ENCODE measurements at places on chromosomes 11 and 22. TPM values are rescaled to one million over a fixed set of nuclear protein-coding genes. Genes with fewer than 3 reads are reported as not detected.

Gene C11orf16
- not detected for total RNA-seq

DNA sequence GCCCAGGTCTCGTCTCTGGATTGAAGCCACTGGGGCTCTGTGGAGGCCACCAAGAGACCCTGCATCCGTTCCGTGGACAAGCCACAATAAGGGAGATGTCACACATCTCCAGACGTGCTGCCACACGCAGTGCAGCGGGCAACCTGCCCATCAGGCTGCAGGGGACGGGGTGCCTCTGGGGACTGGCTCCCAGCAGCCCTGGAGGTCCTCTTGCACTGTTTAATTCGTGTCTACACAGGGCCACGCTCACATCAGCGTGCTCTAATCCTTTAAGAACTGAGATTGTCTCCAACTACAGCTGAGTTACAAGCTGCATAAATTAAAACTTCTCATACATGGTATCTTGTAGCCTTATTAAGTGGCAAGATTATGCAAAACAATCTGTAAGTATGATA is 1232.2 kb downstream of the BRD1 start:
- no peaks in the 10 kb centered on the region for H3K36me3 ChIP-seq
- H3K27me3 ChIP-seq, result no peaks in the 10 kb centered on the region
- no peak overlapping the region for H3K4me3 ChIP-seq

Gene OR52E8
- total RNA-seq, result not detected

DNA sequence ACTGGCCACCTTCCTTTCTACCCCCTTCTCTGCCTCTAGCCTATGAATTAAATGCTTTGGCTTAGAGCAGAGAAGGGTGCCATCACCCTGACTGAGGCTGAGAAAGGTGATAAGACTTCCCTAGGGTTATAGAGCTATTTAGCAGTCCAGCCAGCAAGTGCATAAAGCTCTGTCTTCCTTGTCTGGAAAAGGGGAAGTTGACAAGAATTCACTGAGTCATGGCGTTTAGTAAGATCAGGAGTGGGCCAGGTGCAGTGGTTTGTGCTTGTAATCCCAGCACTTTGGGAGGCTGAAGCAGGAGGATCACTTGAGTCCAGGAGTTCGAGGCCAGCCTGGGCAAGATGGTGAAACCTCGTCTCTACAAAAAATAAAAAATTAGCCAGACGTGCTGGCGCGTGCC is 63.1 kb downstream of the LHFPL7 start:
- H3K36me3 ChIP-seq, result no peaks in the 10 kb centered on the region
- H3K27me3 ChIP-seq, result no peaks in the 10 kb centered on the region
- no peak for DNase-seq

Gene SCN4B
- 5.3 TPM for total RNA-seq

- no peaks in the 10 kb centered on the region for H3K36me3 ChIP-seq
- DNase-seq, result no peak
- H3K4me1 ChIP-seq, result peaks cover 7% of the 10 kb centered on the region
- no peak overlapping the region for H3K27ac ChIP-seq
- no peaks in the 10 kb centered on the region for H3K27me3 ChIP-seq
Measured at GRCh38 chr22:46844606-46845210, 82.3 kb downstream of the TBC1D22A start.

DNA sequence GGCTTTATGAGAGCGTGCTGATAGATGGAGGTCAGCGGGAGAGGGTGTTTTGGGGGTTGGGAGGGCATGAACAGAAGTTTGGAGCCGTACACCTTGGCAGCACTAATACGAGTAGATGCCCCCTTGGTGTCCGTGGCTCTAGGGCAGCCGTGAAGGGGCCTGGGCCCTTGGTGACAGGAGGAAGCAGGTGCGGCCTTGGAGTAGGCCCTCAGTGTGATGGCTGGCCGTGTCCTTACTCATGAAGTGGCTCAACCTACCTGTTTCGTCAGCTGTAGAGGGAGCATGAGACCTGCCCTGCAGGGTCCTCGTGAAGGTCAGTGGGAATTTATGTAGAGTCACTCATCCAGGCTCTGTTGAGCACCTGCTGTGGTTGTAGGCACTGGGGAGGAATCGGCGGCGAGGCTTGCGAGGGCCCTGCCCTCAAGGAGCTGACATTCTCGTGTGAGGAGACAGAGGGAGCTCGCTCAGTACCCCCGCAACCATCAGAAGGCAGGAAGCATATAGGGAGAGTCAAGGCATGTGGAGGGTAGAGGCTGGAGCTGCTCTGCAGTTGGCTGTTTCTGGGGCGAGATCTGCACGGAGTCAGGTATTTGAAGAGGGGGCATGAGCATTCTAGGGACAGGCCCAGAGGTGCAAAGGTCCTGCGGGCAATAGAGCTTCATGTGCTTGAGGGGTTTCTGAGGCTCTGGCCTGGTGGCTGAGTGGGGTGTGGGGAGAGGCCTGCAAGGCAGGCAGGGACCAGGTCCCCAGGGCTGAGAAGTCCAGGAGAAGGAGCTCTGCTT is 39.6 kb downstream of the TBC1D22A start:
- peaks cover 7% of the 10 kb centered on the region for H3K4me1 ChIP-seq
- H3K4me3 ChIP-seq, result no peak overlapping the region
- peaks cover 9% of the 10 kb centered on the region for H3K36me3 ChIP-seq
- no peak for DNase-seq

DNA sequence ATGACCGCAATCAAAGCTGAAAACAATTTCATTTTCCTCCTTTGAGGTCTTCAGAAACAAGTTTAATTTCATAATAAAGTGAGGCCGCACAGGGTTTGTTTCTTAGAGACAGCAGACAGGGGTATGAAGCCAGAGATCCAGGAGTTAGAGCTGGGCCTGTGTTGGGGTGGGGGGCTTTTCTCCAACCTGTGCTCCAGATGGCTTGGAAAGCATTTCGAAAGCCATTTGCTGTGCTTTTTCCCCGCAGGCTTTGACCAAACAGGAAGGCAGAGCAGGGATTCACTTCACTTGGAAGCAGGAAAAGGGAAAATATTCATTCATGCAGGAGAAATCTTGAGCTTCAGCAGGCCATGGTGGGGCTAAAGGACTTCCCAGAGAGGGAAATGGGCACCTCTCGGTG is 617.4 kb downstream of the SOX6 start:
- no peaks in the 10 kb centered on the region for H3K27me3 ChIP-seq
- no peak overlapping the region for H3K4me3 ChIP-seq
- no peak overlapping the region for H3K27ac ChIP-seq
- DNase-seq, result no peak

DNA sequence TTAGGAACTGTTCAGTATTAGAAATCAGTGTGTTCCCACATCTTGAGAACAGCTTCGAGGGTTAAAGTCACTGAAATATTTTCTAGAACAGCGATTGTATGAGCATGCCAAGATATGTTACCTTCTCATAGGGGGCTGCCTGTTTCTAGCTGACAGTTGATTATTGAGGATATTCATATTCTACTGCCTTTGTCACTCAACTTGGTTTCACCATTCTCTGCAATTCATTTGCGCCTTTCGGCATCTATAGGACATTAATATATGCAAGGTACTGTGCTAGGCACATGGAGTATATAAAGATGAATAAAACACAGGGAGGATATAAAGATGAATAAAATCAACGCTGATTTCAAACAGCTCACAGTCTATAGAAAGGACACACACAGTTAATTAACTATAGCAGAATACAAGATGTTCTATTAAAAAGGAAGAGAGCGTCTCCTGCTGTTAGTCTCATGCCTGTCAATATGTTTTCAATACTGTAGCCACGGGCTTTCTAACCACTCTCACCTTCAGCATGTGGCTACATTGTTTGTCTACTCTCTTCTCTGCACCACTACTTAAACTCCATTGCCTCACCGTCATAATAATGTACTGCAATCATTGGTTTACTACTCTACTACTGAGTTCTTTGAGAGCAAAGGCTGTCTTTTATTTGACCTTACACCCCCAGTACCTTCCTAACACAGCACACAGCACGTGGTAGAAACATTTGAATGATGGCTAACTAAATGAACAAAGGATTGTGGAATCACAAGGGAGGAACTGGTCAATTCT is 81.9 kb downstream of the RAB30 start:
- no peaks in the 10 kb centered on the region for H3K27me3 ChIP-seq
- no peak overlapping the region for H3K4me3 ChIP-seq
- H3K4me1 ChIP-seq, result peaks cover 23% of the 10 kb centered on the region
- DNase-seq, result no peak

Gene SCARF2
- total RNA-seq, result 10.1 TPM

- H3K4me1 ChIP-seq, result no peaks in the 10 kb centered on the region
- H3K27ac ChIP-seq, result no peak overlapping the region
Measured at GRCh38 chr11:118291477-118292135, 12.9 kb upstream of the CD3E start.

GRCh38 chr22:44446483-44446882 is 51.5 kb downstream of the RTL6 start:
- H3K27ac ChIP-seq, result no peak overlapping the region
- no peaks in the 10 kb centered on the region for H3K36me3 ChIP-seq
- no peaks in the 10 kb centered on the region for H3K27me3 ChIP-seq
- peaks cover 20% of the 10 kb centered on the region for H3K4me1 ChIP-seq
- H3K4me3 ChIP-seq, result no peak overlapping the region
- DNase-seq, result no peak

DNA sequence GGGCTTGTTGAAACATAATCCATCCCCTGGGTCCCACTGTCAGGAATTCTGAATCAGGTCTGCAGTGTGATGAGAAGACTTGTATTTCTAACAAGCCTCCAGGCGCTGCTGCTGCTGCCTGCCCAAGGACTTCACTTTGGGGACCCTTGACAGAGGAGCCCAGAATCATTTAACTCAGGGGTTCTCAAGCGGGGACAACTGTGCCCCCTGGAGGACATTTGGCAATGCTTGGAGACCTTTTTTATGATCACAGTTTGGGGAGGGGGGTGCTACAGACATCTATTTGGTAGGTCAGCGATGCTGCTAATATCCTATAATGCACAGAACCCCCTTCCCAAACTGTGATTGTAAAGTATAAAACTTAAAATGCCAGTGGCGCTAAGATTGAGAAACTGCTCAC is 312.8 kb downstream of the OPCML start:
- H3K4me1 ChIP-seq, result no peaks in the 10 kb centered on the region
- DNase-seq, result no peak
- H3K36me3 ChIP-seq, result no peaks in the 10 kb centered on the region
- H3K4me3 ChIP-seq, result no peak overlapping the region
- no peaks in the 10 kb centered on the region for H3K27me3 ChIP-seq

DNA sequence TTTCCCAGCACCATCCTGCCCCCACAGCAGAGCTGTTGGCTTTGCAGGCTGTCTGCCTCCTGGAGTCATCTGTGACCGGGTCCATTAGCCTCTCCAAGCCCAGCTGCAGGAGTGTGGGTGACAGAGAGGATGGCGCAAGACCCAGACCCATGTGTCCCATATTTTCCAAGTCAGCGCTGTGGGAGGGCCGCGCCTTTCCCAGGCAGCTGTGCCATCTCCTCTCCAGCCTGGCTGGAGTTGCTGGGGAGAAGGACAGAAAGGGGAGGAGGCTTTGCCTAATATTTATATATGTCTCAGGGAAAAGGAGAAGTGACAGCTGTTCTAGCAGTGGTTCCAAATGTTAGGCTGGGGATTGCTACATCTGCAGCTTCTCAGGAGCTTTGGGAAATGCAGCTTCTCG is 15.7 kb downstream of the DTX4 start:
- no peaks in the 10 kb centered on the region for H3K4me1 ChIP-seq
- no peak overlapping the region for H3K4me3 ChIP-seq
- H3K27me3 ChIP-seq, result no peaks in the 10 kb centered on the region
- peak; percentile 65 for DNase-seq
- H3K36me3 ChIP-seq, result peaks cover 20% of the 10 kb centered on the region

All from heart left ventricle (tissue), 16 donors.